Amniotic stem cell (primary cell): ENCODE measurements at places on chromosomes 6 and 20.

- no peak for DNase-seq
Measured at GRCh38 chr6:31114970-31115849, 610 bp downstream of the PSORS1C1 start.

DNA sequence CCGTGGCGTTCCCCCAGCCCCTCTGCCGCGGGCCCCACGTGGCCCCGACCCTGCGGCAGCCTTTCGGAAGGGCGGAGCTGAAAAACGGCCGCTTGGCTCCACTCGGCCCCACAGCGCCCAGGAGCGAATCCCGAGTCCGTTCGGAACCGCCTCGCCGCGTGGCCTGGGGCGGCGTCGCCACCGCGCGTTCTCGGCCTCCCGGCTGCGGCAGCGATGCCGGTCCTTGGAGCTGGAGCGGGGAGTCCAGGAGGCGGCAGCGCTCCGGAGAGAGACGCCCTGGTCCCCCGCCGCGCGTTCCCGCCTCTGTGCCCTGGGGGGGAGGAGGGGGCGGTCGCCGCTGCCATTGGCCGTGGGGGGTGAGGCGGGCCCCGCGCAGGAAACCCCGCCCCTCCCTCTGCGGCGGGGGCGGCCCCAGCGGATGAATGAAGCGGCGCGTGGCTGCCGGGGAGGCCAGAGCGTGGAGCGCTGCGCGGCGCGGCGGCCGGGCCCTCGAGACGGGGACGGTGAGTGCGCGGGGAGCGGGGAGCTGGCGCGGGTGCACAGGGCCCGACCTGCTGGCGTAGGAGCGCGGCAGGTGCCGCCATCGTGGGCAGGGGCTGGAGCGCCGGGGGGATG, at the start of gene SLCO4A1:
Gene SLCO4A1 (plus strand): TSS at position 453 of the 615 bp plus-strand sequence. CDS start 13,952 bp downstream, outside the sequence.
- peak; percentile 10 for DNase-seq

DNA sequence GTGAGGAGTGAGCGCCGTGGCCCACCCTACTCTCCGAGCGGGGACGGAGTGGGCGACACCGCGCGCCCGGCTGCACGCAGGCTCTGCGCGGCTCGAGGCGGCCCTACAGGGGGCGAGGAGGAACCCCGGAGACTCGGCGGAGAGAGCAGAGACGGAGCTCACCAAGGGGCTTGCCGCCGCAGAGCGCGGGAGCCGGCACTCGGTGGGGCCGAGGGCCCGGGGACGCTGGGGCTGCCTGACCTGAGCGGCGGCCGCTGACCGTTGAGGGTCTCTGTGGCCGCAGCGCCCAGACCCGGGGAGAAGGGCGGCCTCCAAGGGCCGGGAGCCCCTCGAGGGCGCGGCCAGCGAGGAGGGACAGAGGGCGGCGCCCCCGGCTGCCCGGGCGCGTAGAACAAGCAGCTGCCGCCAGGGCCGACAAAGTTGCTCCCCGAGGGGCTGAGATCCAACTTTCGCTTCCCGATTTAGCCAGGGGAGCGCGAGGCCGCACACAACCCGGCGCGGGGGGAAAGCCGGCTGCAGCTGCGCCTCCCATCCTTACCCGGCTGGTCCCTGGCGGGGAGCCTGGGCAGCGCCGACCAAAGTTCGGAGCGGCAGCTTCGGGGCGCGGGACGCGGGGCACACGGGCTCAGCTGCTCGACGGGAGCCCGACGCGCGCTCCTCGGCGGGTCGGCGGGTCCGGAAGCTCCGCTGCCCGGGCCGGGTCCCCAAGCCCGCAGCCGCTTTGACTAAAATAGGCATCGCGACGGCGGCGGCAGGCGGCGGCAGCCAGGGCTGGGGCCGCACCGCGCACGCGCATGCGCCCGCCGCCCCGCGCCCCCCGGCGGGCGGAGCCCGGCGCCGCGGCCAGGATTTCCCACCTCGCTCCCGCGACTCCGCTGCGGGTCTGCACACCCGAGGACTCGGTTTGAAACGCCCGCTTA, 43.1 kb downstream of the POPDC3 start:
- DNase-seq: no peak

- DNase-seq: no peak
Measured at GRCh38 chr20:54305421-54305820, 97.5 kb downstream of the PFDN4 start.

GRCh38 chr6:10363911-10364310, 51.0 kb downstream of the TFAP2A start:
- no peak for DNase-seq

DNA sequence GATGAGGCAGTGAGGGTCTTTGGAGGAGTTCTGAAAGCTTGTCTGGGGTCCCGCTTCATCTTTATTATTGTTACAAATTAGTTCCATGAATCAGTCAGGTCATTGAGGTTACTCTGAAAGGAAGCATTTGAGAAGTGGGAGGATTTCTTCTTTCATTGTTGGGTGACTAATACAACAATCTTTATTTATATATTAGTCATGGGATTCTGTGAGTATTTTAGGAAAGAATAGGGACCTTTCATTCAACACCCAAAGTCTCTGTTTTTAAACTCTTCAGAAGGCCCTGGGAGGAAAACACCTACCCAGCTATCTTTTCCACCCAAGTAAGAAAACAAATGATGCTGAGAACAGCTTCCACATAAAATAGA, 98.3 kb downstream of the SOD2 start:
- peak; percentile 55 for DNase-seq

- DNase-seq: no peak
Measured at GRCh38 chr6:166595949-166596348, 9.5 kb upstream of the RAMACL start.

- no peak for DNase-seq
Measured at GRCh38 chr6:47438481-47439347, 38.9 kb upstream of the CD2AP start.

DNA sequence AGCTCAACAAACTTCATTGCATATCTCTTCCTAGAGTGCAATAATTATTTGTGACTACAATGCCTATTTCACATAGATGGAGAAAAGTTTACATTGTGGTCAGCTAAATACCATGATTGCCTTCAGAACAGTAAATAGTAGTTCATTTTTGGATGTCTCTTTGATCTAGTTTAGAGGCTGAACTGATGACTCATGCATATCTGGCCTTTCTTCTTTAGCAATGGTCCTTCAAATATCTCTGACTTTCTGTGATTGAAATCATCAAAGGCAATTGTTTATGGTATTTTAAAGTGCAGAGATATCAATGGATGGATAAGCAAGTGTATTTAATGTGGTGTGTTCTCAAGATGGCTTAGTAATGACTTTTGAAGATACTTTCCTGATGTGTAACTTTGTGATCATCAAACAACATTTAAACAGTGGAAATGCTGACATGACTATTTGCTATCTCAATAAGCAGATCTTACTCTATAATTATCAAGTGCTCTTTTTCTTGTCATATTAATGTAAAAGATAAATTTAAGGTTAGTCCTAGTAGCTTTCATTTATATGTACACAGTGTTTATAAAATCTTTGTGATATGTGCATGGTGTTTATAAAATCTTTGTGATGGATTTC, 523.7 kb upstream of the SLC35B3 start:
- no peak for DNase-seq

DNA sequence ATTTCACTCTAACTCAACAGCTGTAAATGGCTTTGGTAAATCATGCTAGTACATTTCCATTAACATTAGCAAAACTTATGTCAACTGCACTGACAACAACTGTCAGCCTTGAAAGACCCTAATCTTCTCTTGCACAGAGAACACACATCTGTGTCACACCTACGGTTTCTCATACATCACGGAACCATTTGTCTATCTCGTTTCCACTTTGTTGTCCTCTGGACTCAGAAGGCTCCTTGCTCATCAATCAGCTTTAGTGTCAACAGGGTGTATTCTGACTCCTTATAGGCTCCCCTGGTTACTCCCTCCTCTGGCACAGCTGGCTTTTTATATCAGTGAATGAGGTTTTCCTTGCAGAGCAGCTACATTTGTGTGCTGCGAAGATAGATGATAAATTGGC, 49.3 kb downstream of the CD83 start:
- DNase-seq: no peak

DNA sequence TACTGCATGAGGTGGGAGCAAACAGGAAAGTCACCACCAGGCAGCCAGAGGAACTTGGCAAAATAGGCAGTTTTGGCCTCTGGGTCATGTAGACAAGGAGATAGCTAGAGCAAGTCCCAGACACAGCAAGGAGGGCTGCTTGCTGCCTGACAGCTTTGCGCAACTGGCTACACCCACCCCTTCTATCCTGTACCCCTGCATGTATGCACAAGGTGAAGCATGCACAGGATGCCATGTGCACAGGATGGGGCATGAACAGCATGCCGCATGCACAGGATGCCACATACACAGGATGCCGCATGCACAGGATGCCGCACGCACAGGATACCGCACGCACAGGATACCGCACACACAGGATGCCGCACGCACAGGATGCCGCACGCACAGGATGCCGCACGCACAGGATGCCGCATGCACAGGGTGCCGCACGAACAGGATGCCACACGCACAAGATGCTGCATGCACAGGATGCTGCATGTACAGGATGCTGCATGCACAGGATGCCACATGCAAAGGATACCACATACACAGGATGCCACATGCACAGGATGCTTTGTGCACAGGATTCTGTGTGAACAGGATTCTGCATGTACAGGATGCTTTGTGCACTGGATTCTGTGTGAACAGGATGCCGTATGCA, 104.9 kb upstream of the IYD start:
- DNase-seq: no peak

GRCh38 chr6:40936818-40937251, 102.2 kb downstream of the UNC5CL start:
- peak; percentile 63 for DNase-seq

- peak; percentile 48 for DNase-seq
Measured at GRCh38 chr20:6008254-6008653, 45.6 kb downstream of the LRRN4 start.

DNA sequence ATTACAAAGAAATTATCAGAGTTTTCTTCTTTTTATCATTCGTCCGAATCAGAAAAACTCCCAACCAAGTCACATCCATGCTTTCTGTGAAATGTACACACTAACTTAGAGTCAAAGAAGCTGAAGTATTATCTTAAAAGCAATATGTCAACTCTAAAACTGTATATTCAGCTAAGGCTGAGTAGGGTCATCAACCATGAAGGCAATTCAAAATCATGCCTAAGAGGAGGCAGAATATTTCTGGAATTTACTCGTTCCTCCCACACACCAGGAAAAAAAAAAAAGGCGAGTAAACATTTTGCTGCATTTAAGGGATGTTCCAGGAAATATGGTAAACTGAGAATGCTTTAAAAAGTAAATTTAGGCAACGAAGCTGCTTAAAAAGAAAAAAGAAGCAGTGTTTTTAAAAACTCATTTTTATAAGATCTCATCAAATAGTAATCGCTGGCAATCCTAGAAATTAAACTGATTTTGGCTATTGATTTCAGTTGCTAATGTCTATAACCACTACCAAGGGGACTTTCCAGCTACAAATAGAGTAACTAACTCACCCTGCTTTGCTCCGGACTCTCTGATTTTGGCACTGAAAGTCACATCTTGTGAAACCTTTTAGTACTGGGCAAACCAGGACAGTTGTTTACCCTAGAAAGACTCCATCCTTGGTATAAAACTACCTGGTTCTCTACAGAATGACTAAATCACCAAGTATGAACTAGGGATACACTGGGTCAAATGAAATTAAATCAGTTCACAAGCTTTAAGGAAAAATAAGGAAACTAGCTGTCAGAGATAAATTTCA, 82.8 kb downstream of the MBOAT1 start:
- DNase-seq: no peak

DNA sequence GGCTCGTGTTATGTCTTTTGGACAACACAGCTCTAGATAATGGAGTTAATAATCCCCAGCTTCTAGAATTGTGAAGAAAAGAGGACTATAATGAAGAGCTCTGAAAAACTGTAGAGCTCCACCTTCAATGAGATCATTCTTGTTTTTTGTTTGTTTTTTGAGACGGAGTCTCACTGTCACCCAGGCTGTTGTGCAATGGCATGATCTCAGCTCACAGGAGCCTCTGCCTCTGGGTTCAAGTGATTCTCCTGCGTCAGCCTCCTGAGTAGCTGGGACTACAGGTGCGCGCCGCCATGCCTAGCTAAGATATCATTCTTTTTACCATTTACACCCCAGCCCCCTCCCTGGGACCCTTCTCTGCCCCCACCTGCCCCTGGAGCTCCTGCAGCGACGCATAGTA, 36.6 kb downstream of the ERGIC3 start:
- no peak for DNase-seq

- no peak for DNase-seq
Measured at GRCh38 chr6:157884756-157885155, 61.7 kb downstream of the SNX9 start.

GRCh38 chr20:32203356-32204204, 4.0 kb downstream of the PLAGL2 start:
- no peak for DNase-seq

DNA sequence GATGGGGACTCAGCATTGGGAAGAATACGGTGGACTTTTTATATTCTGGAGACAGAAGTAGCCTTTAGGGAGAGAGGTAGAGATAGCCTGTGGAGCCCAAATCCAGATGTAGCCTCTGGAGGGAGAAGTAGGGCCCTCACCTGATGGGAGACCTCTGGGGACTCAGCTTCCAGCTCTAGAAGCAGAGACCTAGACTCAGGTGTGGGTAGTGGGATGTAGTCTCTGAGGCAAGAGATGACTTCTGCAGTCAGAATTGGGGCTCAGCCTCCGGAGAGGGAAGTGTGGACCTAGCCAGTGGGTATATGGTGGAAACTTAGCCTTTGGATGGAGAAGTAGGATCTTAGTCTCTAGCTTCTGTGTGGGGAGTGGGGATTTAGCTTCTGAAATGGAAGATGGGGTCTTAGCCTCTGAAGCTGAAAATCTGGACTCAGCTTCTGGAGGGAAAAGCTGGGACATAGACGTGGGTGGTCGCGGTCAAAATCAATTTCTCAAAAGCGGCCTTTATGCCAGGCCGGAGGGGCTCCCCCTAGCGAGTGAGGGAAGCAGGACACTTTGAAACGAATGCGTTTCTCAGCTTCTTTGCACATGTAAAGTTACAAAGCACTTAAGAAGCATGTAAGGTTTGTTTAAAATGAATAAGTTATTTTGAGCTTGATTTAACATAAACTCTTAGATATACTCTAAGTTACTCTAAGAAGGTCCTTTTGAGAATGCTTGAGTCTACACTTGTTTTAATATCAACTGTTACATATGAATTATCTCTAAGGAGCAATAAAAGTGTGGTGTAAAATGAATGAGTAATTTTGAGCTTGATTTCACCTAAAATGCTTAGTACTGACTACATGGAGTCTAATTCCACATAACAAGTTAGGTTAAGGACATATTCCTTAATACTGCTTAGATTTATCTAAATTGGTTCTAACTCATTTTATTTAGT, 12.9 kb upstream of the ZNF343 start:
- DNase-seq: no peak

GRCh38 chr6:7684843-7685242, 41.1 kb upstream of the BMP6 start:
- DNase-seq: no peak

- DNase-seq: no peak
Measured at GRCh38 chr6:4374216-4374615, 238.8 kb upstream of the ECI2 start.

- no peak for DNase-seq
Measured at GRCh38 chr6:14067656-14068055, 49.9 kb upstream of the CD83 start.
